ENCODE measurements at places on chromosomes 1 and 21.
A peak's percentile ranks its signal among the peaks of the same experiment; 100 is the strongest.

- no peak for DNase-seq
Observed at GRCh38 chr1:19922015-19922688, 1.3 kb downstream of the PLA2G2E start.

DNA sequence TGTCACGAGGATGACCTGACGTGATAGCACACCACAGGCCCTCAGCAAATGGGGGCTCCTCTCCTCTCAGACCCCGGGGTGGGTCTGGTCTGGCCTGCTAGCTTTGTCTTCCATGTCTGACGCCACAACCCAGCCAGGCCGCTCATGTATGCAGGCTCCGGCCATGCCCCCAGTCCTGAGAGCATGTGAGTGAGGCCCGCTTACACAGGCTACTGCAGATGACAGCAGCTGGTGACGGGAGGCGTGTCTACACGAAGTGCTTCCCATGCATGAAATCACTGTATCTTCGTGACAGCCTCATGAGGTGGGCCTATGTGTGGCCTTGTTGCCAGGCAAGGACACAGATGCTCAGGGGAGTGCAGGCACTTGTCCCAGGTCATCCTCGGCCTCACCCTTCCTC is 16.4 kb downstream of the WNT4 start:
- DNase-seq: no peak

DNA sequence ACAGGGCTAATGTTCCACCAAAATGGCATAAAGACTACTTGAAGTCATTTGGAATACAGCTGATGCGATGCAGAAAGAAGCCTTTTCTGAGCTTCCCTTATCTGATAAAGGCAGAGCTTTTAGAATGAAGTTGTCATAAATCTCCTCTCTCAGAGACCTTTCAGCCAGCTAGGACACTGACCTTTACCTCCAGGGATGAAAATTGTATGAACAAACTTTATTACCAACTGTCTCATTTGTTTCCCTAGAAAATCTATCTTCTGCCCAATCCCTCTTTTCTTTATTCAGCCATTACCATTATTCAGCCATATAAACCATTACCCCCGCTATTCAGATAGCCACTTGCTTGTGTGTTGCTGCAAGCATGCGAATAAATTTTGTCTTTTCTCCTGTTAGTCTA is 29.7 kb upstream of the RNF2 start:
- no peak for DNase-seq

- no peak for DNase-seq
Observed at GRCh38 chr1:234734412-234734835, 124.4 kb upstream of the IRF2BP2 start.

DNA sequence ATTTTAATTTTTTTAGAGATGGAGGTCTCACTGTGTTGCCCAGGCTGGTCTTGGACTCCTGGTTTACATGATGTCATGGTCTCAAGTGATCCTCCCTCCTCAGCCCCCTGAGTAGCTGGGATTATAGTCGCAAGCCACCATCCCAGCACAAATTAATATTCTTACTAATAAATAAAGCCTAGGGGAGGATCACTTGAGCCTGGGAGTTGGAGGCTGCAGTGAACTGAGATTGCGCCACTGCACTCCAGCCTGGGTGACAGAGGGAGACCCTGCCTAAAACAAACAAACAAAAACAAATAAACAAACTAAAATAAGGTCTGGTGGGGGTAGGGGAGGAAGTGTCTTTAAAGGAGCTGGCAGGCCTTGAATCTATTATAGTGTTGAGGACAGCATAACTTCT is 8.7 kb upstream of the GADD45A start:
- DNase-seq: no peak

DNA sequence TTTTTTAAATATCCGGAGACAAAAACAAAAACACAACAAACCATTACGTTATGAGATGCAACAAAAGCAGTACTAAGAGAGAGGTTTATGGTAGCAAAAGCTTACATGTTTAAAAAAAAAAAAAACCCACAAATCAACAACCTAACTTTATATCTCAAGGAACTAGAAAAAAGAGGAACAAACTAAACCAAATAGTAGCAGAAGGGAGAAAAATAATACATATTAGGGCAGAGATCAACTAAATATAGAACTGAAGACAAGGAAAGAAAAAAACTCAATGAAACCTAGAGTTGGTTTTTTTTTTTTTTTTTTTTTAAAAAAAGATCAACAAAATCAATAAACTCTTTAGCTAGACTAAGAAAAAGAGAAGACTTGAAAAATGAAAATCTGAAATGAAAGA is 34.9 kb downstream of the ZNF644 start:
- no peak for DNase-seq

DNA sequence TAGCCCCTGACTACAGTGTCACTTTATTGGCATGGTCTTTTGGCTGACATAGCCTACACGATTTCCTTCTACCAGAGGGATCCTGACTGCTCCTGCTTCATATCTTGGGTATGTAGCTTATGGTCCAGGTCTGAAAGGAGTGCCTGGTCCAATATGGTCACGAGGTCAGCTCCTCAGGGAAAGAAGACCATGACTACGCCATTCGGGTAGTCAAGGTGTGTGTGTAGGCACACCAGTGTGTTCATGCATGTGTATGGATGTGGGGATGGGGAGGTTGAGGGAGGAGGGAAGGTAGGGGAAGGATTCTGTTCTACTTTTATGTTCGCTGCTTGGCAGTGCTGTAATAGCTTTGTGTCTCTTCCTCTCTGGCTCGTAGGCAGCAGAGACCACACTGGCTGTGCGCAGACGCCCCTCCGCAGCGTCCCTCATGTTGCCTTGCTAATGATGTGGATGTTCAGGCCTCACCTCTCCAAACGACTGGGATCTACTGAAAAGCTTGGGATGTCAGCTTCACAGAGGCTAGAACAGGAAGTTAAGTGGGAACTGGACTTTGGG is 10.0 kb upstream of the C4BPB start:
- no peak for DNase-seq

- DNase-seq: no peak
Observed at GRCh38 chr1:10361515-10361914, 37.3 kb upstream of the PGD start.

GRCh38 chr1:206464456-206464964 is 5.8 kb upstream of the IKBKE start:
- peak; percentile 91 for DNase-seq

- no peak for DNase-seq
Observed at GRCh38 chr1:227788271-227789083, 27.0 kb upstream of the PRSS38 start.

DNA sequence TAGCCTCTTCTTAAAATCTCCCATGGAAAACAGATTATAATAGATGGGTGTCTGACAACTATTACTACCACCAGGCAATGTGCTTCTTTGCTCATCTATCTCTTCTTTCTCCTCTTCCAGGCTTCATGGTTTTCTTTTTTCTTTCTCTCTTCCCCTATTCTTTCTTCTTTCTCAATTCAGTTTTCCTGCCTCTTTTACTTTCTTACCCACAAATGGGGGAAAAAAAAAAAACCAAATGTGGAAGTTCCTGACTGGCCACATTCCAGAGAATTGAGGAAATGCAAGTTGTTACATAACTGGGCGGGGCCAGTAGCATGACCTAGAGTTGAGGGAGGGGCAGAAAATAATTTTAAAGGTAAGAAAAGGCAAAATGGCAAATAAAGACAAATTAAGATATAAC is 10.9 kb upstream of the SMG7 start:
- no peak for DNase-seq

DNA sequence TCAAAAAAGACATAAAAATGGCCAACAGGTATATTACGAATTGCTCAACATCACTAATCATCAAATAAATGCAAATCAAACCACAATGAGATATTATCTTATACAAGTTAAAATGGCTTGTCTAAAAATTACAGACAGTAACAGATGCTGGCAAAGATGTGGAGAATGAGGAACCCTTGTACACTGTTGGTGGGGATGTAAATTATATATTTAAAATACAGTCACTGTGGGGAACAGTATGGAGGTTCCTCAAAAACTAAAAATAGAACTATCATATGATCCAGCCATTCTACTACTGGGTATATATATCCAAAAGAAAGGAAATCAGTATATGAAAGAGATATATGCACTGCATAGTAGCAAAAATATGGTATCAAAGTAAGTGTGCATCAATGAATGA is 1037.2 kb upstream of the B3GALT2 start:
- DNase-seq: no peak

- DNase-seq: peak; percentile 22
Observed at GRCh38 chr1:246110343-246111219, 396.5 kb downstream of the SMYD3 start.

DNA sequence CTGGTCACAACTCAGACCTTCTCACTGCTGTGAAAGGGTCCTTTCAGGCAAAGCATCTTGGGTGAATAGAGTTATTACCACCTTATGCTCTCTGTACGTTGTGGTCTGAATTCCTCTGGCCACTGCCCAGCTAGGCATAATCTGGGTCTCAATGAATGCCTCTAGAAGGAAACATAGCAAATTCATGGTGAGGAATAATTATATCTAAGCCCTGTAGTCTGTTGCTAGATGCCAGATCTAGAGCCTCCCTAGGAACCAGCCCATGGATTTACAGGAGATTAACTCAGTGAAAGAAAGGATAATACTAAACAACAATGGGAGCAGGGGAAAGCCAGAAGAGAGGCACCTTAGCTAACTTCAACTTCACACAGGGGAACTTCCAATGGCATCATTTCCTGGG is 2.4 kb upstream of the COL11A1 start:
- DNase-seq: no peak

- DNase-seq: peak; percentile 44
Observed at GRCh38 chr21:44875316-44875700, 1.8 kb upstream of the PTTG1IP start.

- no peak for DNase-seq
Observed at GRCh38 chr1:153662269-153662668, 3.8 kb downstream of the SNAPIN start.

DNA sequence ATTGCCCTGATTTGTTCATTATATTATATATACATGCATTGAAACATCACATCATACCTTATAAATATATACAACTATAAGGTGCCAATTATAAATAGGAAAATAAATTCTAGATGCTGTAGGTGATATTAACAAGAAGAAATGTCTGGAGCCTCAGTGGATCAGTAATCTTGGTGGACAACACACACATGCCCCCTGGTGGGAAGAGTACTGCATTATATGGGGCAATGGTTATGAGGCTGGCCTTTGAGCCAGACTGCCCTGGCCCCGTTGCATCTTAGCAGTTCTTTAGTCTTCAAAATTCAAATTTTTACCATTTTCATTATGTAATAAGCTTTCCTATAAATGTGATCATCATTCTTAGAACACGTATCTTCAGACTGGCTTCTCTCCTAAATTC is 335.0 kb upstream of the GREM2 start:
- peak; percentile 13 for DNase-seq

DNA sequence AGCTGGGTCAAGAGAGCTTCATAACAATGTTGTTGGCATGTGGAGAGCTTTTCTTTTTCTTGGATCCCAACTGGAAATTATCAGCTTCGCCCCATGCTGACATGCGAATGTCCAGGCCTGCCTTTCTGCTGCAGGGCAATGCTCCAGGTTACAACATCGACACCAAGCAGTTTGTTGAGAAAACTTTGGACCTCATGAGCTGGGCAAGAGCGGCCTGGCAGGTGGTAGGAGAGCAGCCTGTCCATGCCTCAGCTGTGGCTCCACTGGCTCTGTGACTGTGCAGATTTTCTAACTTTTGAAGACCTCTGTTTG is 41.4 kb downstream of the MTARC1 start:
- no peak for DNase-seq

DNA sequence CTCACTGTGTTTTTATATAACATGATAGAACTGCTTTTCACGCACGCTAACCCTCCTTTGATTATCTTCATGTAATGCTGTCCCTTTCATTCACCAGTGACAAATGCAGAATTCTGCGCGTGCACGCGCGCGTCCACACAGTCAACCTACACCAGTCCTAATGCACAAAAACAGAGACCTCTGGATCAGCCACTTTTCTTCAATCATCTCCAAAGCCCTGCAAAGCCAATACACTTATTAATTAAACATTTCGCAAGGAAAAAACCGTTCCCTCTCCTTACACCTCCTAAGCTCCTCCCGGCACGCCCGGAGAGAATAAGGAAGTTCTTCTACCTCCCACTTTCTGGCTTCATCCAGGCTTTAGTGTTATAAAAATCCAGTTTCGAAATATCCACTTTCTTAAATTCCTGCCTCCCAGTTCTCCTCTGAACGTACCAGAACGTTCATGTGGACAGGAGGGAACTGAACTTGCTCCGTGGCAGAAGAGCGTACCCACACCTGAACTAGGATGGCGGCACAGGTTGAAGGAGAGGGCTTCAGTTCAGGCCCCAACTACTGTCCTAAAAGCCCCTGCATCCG is 4.6 kb downstream of the LMX1A start:
- DNase-seq: no peak

- peak; percentile 61 for DNase-seq
Observed at GRCh38 chr1:244065960-244066388, 14.9 kb downstream of the ZBTB18 start.

GRCh38 chr1:187018291-187018690 is 189.5 kb downstream of the PLA2G4A start:
- DNase-seq: no peak

DNA sequence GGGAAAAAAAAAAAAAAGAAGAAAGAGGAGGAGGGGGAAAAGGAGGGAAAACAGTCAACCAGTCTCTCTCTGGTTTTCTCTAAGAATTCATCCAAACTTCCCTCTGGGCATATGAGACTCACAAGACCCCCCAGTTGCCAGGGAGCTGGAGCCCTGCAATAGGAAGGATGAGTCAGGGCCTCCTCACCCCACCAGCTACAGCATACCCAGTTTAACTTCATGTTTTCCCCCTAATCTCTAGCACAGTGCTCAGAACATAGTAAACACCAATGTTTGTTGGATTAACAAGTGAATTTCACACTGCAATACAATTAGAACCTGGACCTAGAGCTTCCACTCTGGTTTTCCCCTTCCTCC is 7.8 kb downstream of the F11R start:
- no peak for DNase-seq

GRCh38 chr1:56315293-56315942 is 263.9 kb downstream of the PLPP3 start:
- no peak for DNase-seq

DNA sequence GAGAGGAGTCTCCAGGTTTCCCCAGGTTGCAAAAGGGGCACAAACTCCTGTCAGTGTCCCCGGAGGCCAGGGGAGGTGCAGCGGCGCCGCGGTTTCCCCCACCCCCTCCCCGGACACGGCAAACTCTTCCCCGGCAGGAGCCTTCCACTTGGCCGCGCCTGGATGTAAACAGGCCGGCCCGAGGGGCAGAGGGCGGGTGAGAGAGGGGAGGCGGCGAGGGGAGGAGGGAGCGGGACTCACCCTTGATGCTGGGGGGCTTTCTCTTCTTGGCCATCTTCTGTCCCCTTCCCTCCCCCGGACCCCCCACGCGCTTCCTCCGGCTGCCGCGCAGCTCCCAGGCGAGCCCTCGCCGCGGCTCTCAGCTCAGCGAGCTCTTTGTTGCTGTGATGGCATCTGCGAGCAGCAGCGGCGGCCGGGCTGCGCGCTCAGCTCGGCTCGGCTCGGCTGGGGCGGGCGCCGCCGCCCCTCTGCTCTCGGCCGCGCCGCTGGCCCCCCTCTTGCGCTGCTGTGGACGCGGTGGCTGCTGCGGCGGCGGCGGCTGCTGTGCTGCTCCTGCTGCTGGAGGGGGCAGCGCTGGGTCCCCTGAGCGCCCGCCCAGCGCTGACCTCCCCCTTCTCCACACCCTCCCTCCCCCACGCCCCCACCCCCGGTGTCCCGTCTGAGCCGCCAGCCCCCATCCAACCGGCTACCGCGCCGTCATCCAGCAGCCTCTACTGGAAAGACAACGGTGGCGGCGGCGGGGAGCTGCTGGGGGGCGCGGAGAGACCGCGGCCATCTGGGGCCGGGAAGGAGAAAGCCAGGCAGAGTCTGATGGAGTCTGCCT is 4.9 kb upstream of the SLC44A5 start:
- DNase-seq: no peak

Measured in fibroblast of the conjunctiva (primary cell).